ENCODE measurements at places on chromosomes 4 and X.
A peak's percentile ranks its signal among the peaks of the same experiment; 100 is the strongest.

- DNase-seq, result no peak
Observed at GRCh38 chr4:10656988-10657387, 27.6 kb downstream of the CLNK start.

DNA sequence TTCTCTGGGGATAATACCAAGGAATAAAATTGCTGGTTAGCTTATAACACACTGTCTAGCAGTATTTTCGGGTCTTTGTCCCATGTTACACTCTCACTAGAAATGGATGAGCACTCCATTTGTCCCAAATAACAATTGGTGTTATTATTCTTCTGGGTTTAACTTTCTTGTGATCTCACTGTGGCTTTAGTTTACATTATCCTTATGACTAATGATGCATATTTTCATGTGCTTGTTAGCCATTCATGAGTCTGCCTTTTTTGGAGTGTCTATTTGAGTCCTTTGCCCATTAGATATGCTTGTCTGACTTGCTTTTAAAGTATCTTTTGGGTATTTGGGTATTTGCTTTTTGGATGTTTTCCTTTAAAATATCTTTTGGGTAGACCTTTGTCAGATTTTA is 372.9 kb upstream of the TENM3 start:
- no peak for DNase-seq

DNA sequence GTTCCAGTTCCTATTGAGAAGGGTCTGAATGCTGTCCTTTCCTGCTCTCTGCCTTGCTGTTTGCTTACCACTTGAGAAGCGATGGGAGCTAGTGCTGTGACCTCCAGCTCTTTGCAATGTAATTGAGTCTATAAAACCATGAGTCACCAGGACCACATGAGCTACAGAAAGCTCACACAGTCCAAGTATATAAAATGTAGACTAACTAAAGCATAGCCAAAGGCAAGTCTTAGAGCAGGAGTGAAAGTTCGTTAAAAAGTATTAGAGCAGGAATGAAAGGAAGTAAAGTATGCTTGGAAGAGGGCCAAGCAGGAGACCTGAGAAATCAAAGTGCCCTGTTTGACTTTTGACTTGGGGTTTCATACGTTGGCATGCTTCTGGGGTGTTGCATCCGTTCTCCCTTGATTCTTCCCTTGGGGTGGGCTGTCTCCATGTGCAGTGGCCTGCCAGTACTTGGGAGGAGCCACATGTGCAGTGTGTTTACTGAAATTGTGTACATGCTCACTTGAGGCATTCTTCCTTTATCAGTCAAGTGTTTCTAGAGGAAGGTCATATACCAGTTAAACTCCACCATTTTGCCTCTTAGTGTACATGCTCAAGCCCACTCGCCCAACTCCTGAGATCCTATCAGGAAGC is 71.3 kb upstream of the KIT start:
- DNase-seq, result no peak

DNA sequence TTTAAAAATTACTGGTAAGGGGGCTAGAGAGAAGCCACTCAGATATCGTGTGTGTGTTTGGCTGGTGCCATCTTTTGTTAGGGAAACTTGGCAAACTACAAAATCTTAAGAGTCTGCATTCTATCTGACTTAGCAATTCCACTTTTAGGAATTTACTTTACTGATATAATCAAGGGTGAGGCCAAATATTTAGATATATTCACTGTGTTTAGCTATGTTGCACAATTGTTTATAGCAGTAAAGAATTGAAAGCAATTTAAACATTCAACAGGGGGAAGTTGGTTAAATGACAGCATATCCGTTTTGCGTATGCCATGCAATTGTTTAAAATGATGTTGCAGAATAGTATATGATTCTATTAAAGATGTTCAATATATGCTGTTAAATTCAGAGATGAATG is 6.4 kb upstream of the HERC3 start:
- DNase-seq, result no peak

DNA sequence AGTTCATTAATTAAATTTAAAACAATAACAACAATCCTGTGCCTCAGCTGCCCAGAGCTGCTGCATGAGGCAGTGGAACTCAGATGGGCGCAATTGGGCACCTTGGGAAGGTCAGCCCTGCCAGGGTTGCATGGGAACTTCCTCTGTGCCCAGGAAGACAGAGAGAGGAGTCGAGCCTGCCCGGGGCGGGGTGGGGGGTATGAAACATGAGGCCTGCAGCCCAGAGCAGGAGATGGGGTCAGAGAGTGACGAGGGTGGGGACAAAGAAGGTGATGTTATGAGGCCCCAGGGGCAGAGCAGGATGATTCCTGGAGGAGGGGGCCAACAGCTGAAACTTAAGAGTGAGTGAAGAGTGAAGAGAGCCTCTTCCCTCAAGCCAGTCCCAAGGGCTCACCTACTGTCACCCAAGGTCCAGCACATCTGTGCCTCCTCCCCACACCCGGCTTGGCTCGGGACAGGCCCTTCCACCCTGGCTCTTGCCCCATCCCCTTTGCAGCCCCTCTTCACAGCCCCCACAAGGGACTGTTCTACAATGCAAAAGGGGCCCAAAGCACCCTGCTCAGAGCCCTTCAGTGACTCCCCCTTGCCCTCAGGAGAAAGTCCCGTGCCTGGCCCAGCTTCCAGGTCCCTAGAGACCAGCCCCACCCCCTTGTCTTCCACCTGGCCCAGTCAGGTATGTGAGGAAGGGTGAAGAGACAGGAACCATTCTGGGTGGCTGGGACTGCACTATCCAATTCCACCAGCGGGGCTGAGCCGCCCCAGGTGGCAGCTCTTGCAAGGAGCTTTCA is 31.4 kb downstream of the HMX1 start:
- DNase-seq, result no peak

DNA sequence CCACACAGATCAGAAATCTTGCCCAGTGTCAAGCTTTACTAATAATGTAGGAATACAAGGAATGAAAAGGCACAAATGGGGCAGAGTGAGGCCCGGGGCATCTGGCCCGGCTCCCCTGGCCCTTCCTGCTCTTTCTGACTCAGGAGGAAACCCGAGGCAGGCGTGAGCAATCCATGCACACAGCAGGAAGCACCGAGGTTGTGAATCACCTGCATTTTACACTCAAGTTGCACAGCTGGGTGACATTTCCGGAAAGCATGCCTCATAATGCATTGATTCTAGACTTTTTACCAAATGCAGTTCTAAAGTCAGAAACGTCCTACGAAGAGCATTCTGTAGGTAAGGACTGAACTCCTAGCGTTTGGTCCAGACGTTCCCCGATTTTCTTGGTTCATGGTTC is 38.9 kb downstream of the PRIMPOL start:
- peak; percentile 39 for DNase-seq

DNA sequence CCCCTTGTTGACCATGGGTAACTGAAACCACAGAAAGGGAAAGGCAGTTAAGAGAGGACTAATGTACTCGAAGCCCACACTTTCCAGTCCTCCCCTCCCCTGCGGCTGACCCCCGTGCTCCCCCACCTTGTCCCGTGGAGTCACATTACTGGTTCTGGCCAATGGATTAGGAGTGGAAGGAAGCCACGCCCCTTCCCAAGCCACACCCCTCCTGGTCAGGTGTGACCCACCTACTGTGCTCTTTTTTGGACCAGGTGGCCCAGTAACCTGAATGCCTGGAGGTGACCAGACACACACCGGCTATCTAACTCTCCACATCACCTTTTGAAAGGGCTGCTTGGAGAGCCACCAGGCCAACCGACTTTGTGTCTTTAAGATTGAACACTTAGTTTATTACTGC is 109.3 kb upstream of the MSX1 start:
- DNase-seq, result no peak

GRCh38 chr4:43394976-43395375 is 502.5 kb downstream of the GRXCR1 start:
- no peak for DNase-seq

All from stimulated activated CD4-positive, alpha-beta T cell treated with anti-CD3 and anti-CD28 coated beads, Interleukin-15, amount 100 ng/mL, for 48 hours (primary cell).